ENCODE measurements at places on chromosomes 13 and 19. TPM values are rescaled to one million over a fixed set of nuclear protein-coding genes. Genes with fewer than 3 reads are reported as not detected.

- H3K36me3 ChIP-seq, result no peaks in the 10 kb centered on the region
- H3K4me1 ChIP-seq, result no peaks in the 10 kb centered on the region
- no peak for DNase-seq
- H3K27ac ChIP-seq, result no peak overlapping the region
- H3K4me3 ChIP-seq, result no peak overlapping the region
These were observed 152.1 kb downstream of the PCDH9 start for GRCh38 chr13:67078062-67078461.

- H3K4me1 ChIP-seq, result no peaks in the 10 kb centered on the region
- DNase-seq, result peak; percentile 86
- H3K27ac ChIP-seq, result no peak overlapping the region
- H3K36me3 ChIP-seq, result no peaks in the 10 kb centered on the region
- H3K4me3 ChIP-seq, result no peak overlapping the region
- H3K27me3 ChIP-seq, result peaks cover 25% of the 10 kb centered on the region
These were observed 5.9 kb downstream of the CACNG7 start for GRCh38 chr19:53915000-53915399.

DNA sequence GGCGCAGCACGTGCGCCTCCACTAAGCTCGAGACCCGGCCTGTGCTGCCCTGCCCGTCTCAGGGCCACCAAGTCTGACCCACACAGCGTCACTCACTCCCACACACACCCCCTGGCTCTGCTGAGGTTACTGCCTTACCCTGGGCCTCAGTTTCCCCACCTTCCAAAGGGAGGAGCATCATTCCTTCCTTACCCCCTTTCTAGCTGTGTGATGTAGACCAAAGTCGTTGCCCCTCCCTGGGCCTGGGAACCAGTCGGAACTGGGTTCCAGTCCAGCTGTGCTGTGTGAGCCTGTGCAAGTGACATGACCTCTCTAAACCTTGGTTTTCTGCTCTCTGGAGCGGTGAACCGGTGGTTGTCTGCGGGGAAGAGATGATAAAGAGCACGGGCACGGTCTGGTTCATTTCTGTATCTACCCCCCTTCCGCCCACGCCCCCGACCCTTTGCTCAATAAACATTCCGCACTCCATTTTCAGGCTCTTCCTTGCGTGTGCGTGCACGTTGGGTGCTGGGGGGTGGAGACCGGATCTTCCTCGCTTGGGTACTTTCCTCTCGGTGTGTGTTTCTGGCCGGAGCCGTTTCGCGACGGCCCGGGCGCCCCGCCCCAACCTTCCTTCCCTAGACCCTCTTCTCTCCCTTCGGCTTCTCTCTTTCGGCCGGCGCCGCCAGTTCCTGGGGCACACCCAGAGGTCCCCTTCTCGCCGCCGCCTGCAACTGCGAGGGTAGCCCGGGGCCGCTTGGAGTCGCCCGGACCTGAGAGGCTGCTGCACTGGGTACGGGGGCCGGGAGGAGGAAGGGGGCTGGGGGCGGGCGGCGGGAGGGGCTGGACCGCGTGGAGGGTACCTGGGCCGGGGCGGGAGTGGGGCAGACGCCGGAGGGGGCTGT, at the start of gene ZNF581:
Gene ZNF581 (plus strand): TSS at position 647 of the 884 bp plus-strand sequence. CDS start 923 bp downstream, outside the sequence.
- no peaks in the 10 kb centered on the region for H3K27me3 ChIP-seq
- H3K4me1 ChIP-seq, result peaks cover 13% of the 10 kb centered on the region
- DNase-seq, result peak; percentile 89
- peaks cover 14% of the 10 kb centered on the region for H3K36me3 ChIP-seq
- H3K4me3 ChIP-seq, result peak within 1 kb of the TSS; percentile 92

GRCh38 chr13:60120617-60121336, 43.0 kb downstream of the DIAPH3 start:
- H3K4me1 ChIP-seq, result no peaks in the 10 kb centered on the region
- peaks cover 67% of the 10 kb centered on the region for H3K36me3 ChIP-seq
- no peak overlapping the region for H3K27ac ChIP-seq

Gene C19orf38
- not detected for total RNA-seq

GRCh38 chr13:37070956-37071355, 11.5 kb upstream of the SUPT20H start:
- no peaks in the 10 kb centered on the region for H3K4me1 ChIP-seq
- H3K27me3 ChIP-seq, result no peaks in the 10 kb centered on the region
- DNase-seq, result no peak
- H3K36me3 ChIP-seq, result no peaks in the 10 kb centered on the region
- H3K27ac ChIP-seq, result no peak overlapping the region

DNA sequence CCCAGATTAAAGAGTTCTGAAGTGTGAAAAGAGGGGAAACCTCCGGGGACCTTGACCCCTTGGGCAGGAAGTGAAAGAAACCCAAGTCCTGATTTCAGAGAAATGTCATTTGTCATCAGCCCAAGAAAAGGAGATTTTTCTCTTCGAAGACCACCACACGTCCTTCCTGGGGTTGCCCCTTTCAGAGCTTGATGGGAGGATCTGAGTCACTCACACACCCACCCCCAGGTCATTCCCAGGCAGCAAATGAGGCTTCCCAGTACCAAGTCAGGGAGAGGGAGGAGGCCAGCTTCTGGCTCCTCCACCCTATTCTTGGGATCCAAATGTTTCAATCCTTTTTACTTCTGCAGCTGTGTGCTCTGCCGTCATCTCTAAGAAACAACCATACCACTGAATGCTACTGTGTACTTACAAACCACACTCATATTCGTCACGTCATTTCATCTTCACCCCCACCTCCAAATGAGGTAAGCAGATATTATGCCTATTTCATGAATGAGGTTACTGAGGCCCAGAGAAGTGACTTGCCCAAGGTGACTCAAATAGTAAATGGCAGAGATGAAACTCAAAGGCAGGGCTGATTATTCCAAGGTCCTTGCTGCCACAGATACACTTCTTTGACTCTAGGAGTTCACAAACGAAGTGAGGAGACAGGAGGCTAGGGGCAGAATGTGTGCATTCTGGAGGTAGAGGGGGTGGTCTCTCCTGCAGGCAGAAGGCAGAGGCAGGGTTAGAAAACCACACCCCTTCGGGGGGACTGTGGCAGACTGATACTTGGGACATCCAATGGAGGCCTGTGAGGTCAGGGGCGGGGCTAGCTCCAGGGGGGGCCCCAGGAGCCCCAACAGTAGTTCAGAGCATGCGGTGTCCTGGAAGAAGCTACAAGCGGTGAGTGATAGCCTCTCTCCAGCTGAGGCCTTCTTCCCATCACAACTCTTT, 5.0 kb upstream of the KMT2B start:
- H3K27me3 ChIP-seq, result no peaks in the 10 kb centered on the region
- H3K4me3 ChIP-seq, result no peak overlapping the region
- DNase-seq, result no peak

DNA sequence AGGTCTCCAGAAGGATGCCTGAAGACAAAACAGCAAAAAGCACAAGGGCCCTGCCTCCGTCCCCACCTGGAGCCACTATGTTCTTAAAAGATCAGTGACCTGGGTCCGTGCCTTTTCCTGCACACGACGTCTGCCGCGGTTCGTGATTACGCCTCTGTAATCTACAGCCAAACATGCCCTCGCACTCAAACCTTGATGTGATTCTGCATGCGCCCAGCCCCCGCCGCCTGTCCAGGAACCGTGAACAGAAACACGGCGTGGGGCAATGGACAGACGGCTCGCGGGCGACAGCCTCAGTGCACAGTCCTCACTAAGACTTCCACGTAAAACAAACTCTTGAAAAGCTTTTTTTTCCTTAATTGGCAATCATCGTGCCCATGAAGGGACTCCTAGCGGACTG, 15.5 kb downstream of the C13orf46 start:
- H3K4me1 ChIP-seq, result no peaks in the 10 kb centered on the region
- no peak overlapping the region for H3K27ac ChIP-seq
- H3K4me3 ChIP-seq, result no peak overlapping the region
- DNase-seq, result no peak
- no peaks in the 10 kb centered on the region for H3K27me3 ChIP-seq
- H3K36me3 ChIP-seq, result no peaks in the 10 kb centered on the region

DNA sequence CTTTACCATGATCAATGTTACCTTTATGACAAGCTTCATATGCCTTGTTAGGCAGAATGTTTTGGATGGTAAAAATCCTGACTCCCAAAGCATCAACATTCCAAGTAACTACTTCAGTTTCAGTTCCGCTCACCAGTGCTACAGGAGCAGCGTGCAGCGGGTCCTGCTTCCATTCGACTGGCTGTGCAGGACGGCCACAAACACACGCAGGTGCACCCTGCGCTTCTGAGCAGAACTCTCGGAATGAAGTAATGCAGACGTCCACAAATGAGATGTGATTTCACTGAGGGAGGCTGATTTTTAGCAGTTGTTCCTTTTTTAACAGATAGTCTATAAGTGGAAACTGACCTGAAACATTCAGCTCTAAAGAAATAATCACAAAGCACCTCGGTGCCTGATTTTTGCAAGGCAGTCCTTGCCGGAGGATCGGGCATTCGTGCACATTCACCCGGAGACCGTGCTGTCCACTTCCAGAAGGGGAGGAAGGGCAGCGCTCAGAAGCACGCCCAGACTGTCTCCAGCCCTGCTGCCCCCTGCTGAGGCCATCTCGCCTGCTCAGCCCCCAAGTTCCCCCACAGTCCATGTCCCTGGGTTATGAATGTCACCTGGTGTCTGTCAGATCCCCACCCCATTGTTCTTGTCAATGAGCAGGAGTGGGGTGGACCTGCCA, 85.8 kb downstream of the RAB20 start:
- peaks cover 97% of the 10 kb centered on the region for H3K36me3 ChIP-seq
- no peaks in the 10 kb centered on the region for H3K27me3 ChIP-seq
- H3K27ac ChIP-seq, result no peak overlapping the region
- H3K4me1 ChIP-seq, result no peaks in the 10 kb centered on the region
- no peak for DNase-seq

- no peaks in the 10 kb centered on the region for H3K4me1 ChIP-seq
- H3K4me3 ChIP-seq, result no peak overlapping the region
- H3K27ac ChIP-seq, result no peak overlapping the region
These were observed 60.0 kb downstream of the FLT1 start for GRCh38 chr13:28434926-28435325.

DNA sequence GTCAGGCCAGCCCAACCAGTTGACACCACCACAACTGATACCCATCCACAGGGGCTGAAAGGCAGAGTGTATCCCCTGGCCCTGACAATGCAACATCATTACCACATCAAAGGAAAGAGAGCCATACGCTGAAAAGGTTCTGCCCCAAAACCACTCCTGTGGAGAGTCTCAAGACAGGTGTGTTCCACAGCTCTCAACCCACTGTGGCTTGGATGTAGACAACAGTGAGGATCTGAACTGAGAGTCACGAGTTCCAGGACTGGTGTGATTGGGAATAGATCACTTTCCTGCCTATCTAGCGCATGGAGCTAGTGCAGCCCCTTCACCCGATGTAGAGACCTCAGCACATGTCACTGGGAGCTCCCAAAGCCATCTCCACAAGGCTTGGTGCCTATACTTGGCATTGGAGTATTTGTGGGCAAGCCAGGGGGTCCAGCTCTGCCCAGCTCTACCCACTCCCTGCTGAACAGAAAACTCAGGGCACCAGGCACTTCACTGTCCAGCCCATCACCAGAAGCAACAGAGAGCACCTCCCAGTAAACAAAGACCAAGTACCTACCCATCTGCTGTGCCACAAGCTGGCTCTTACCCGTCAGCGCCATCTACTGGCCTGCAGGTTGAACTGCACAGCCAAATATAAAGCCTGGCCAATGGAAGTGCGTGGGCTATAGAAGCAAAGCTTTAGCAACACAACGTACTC, 579.5 kb downstream of the UQCRFS1 start:
- peak; percentile 90 for DNase-seq
- H3K27ac ChIP-seq, result no peak overlapping the region
- H3K4me3 ChIP-seq, result no peak overlapping the region
- no peaks in the 10 kb centered on the region for H3K4me1 ChIP-seq
- no peaks in the 10 kb centered on the region for H3K36me3 ChIP-seq

GRCh38 chr19:51479531-51480331, 1.4 kb downstream of the CEACAM18 start:
- no peak for DNase-seq
- H3K4me1 ChIP-seq, result no peaks in the 10 kb centered on the region
- no peak overlapping the region for H3K27ac ChIP-seq
- no peak overlapping the region for H3K4me3 ChIP-seq
- H3K27me3 ChIP-seq, result no peaks in the 10 kb centered on the region

Gene SERTAD3
- total RNA-seq, result 62.6 TPM

- no peaks in the 10 kb centered on the region for H3K27me3 ChIP-seq
- DNase-seq, result peak; percentile 80
- peak overlapping the region; percentile 75 for H3K27ac ChIP-seq
These were observed 1043.6 kb downstream of the UQCRFS1 start for GRCh38 chr19:28169168-28169887.

- no peaks in the 10 kb centered on the region for H3K36me3 ChIP-seq
- peaks cover 8% of the 10 kb centered on the region for H3K4me1 ChIP-seq
These were observed 343.5 kb downstream of the TEX29 start for GRCh38 chr13:111663953-111664421.

GRCh38 chr13:78689011-78689410, 30.1 kb upstream of the OBI1 start:
- H3K27me3 ChIP-seq, result no peaks in the 10 kb centered on the region
- H3K36me3 ChIP-seq, result no peaks in the 10 kb centered on the region
- H3K4me3 ChIP-seq, result no peak overlapping the region
- no peak for DNase-seq

Gene C1QTNF9B
- not detected for total RNA-seq

DNA sequence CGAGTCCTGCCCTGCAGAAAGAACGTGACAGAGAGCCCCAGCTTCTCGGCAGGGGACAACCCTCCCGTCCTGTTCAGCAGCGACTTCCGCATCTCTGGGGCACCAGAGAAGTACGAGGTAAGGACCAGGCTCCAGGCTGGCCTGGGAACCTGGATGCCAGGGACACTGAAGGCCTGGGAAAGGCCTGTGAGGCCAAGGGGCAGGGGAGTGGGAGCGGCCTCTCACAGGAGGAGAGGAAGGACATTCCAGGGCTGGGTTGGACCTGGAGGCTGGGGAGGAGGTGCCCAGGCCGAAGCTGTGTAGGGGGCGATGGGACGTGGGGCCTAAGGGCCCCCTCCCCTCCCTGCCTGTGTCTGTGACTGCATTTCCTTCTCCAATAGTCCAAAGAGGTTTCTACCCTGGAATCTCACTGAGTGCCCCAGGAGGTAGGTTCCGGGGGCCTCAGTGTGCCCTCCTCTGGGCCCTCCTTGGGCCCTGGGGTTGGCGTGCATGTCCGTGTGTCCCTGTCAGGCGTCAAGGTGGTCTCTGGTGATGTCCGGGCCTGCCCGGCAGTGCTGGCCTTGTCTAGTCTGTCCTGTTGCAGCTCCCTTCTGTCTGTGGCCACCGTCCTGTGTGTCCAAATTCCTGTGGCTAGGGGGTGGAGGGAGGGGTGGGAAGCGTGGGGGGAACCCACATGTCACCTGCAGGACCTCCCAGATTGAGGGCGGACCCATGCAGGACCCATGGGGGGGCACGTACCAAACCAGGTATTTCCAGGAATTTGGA, 16.9 kb upstream of the CD22 start:
- no peaks in the 10 kb centered on the region for H3K4me1 ChIP-seq
- H3K27ac ChIP-seq, result no peak overlapping the region
- H3K27me3 ChIP-seq, result no peaks in the 10 kb centered on the region
- H3K4me3 ChIP-seq, result no peak overlapping the region
- no peaks in the 10 kb centered on the region for H3K36me3 ChIP-seq

Gene NLRP11
- not detected for total RNA-seq

DNA sequence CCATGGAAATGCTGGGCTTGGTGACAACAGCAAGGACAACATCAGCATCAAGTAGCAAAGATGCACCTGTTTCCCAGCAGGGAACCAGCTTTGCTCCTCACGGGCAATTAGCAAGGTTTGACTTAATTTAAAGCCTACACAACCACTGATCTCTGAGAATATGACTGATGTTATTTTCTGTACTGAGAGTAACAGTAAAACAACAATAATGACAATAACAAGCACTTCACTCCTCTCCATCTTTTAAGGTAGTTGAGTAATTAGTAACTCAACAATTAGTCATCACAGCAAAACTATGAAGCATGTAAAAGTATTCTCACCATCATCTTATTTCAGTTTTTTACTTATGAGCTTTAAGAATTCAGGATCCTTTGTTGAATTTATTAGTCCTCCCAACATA, 37.3 kb downstream of the ENOX1 start:
- no peak overlapping the region for H3K27ac ChIP-seq
- no peak for DNase-seq
- H3K36me3 ChIP-seq, result no peaks in the 10 kb centered on the region
- H3K4me1 ChIP-seq, result no peaks in the 10 kb centered on the region
- no peak overlapping the region for H3K4me3 ChIP-seq
- H3K27me3 ChIP-seq, result peaks cover 6% of the 10 kb centered on the region
